ENCODE measurements at places on chromosomes 16 and 17.

- DNase-seq = no peak
These were observed 59.5 kb downstream of the CCDC182 start for GRCh38 chr17:57685499-57686132.

GRCh38 chr17:59666235-59666634 is 41.0 kb downstream of the PTRH2 start:
- DNase-seq = no peak

DNA sequence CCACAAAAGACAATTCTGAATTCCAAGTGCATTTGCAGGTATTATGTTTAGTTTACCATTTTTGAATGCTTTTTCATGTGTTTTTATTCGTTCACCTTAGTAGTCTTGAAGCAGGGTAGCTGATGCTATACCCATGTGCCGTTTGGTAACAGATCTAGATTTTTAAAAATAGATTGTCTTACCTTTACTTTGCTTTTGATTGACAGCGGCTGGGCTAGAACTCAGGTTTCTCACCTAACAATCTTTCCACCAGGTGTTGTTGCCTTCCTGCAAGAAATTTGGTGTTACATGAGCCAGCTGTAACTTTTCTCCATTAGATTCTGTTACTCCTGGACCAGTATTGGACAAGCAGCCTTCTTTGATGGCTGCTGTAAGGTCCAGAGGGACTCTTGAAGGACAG is 1.5 kb upstream of the FTSJ3 start:
- DNase-seq = no peak

GRCh38 chr17:64240741-64241347 is 22.2 kb downstream of the TEX2 start:
- no peak for DNase-seq

DNA sequence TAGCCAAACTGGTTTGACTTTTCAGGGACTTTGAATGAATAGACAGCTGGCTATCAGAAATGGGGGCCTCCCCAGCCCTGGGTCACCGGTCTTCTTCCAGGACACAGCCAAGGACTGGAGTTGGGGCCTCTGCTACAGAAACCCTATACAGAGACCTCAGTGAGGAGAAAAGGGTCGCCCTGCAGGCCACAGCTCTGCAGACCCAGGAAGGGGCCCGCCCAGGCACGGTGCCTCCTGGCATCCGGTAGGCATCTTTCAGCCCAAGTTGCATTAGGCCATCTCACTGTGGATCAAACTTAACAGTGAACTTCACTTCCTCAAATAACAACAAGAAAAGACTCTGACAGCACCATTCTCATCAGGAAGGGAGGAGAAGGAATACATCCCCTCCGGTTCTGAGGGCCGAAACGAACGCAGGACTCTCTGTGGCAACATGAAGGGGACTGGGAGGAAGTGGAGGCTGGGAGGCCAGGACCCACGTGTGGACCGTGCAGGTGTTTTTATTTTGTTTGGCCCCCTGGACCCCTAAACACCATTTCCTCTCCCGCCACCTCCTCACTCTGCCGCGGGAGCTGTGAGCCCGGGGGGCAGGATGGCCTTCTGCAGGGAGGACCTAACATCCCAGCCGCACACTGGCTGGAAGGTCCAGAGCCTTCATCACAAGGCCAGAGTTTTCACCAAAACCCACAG is 7.2 kb downstream of the SLC38A10 start:
- no peak for DNase-seq

DNA sequence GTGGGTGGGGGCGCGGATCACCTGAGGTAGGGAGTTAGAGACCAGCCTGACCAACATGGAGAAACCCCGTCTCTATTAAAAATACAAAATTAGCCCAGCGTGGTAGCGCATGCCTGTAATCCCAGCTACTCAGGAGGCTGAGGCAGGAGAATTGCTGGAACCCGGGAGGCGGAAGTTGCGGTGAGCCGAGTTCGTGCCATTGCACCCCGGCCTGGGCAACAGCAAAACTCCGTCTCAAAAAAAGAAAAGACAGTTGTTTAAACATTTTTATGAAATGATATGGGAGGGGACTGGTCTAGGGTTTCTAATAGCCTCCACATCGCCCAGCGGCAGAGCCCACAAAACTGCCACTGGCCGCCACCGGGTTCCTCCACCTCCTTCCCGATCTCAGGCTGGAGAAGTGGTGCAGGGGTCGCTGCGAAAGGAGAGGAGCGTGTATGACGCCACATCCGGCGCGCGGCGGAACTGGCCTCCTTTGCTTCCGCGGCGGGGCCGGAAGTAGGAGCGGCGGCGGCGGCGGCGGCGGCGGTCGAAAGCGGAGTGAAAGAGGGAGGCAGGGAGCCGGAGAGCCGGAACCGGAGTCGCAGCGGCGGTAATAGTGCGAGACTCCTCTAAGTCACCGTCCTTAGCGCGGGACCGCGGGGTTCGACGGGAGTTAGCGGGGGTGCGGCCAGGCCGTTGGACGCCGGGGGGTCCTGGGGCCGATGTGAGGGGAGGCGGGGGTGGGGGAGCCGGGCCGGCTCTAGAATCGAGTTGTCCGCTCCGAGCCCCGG is at the start of gene PPP4C:
PPP4C (plus strand) TSS at position 492 of the 773 bp plus-strand sequence. CDS start 384 bp downstream, outside the sequence.
- peak; percentile 83 for DNase-seq

DNA sequence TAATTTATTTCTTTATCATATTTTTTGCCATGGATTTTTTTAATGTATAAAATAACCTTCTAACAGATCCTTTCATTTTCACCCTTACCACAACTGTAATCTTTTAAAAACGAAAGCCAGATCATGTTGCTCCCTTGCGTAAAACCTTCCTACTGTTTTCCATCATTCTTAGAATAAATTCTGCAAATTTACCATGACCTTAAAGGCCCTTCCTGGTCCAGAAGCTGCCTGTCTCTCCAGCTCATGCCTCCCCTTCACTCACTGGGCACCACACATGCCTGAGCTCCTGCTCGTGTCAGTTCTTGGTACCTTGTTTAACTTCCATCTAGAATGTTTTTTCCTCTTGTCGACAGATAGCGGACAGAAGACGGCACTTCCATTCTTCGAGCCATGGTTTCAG is 245.0 kb upstream of the CDH5 start:
- no peak for DNase-seq

DNA sequence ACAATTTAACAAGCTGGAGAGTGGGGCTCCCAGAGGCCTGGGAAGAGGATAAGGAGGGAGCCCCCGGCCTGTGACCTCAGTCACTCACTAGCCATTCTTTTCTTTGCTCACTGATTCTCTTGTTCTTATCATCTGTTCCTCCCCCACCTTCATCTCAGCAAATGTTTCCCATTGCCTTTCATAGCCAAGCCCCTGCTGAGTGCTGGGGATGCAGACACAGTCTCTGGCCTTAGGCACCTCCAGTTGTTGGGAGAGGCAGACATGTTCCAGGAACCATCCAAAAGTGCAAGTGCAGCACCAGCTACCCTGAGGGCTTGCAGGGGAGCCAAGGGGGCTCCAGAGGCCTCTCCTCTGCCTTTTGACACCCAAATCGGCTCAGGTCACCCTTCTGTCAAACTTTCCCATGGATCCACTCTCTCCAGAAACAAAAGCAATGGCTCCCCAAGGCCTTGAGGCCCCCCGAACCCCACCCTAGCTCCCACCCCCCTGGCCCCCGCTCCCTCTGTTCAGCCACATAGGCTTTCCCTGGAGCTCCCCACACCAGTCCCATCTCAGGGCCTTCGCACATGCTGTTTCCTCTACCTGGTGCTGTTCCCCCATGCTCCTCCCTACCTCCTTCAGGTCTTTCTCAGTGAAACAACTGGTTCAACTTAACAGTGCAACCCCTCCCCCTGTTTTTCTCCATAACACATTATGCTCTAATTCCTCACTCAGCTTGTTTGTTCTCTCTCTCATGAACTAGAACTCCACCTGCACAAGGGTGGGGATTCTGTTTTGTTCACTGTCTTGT is 14.9 kb upstream of the KCNJ12 start:
- no peak for DNase-seq

GRCh38 chr17:67565068-67565467 is 152.7 kb upstream of the NOL11 start:
- DNase-seq = no peak

- no peak for DNase-seq
These were observed 13.1 kb downstream of the KRT37 start for GRCh38 chr17:41411072-41411840.

GRCh38 chr16:67927131-67927941 is 4.3 kb downstream of the CTRL start:
- DNase-seq = no peak

GRCh38 chr17:48095611-48096010 is 5.7 kb downstream of the CBX1 start:
- DNase-seq = no peak

GRCh38 chr16:10250137-10250828 is 68.1 kb upstream of the GRIN2A start:
- DNase-seq = no peak

DNA sequence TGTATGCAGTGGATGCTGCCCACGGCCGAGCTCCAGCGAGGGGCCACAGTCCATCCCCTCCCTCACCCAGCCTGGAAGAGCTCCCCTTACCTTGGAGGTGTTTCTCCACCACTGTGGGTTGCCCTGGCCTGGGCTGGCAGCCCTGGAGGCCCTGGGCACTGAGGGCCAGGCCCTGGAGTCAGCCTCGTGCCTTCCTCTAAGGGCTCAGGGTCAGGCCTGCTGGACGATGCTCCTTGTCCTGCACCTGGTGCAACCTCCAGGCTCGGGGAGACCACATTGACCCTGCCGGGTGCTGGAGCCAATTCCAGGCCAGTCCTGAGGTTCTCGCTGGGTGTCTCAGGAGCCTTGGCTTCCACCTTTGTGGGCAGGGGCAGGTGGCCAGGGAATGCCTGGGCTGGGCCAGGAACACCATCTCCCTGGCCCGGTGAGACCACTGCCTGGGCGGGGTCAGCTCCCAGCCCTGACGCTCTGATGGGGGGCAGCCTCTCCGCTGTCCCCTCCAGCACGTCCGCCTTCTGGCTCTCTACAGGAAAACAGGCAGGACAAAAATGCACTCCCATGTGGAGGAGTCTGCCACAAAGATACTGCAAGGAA is 10.4 kb downstream of the MYLK3 start:
- DNase-seq = no peak

GRCh38 chr16:65309354-65309753 is 187.5 kb upstream of the CDH11 start:
- no peak for DNase-seq

DNA sequence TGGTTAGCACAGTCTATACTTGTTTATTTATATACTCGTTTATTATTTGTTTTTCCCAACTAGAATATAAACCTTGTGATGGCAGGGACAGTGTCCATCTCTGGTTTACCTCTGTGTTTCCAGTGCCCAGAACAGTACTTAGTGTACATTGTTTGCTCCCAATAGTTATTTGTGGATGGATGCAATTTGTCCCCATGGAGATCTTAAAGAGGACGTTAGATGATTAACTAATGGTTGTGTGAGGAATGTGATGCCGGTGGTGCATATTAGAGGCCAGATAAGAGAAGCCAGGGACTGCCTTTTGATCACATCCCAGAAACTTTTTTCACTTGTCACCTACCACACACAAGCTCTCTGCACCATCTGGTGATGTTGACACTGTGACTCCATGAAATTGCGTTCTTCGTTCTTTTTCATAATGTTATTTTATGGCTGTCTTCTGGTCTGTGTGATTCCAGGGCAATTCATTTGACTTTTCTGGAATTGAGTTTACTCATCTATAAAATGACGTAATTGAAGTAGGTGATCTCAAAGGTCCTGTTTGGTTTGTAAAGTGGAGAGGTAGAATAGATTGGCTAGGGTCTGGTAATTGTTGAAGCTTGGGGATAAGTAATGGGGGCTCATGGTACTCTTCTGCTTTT is 1.2 kb downstream of the COX10 start:
- DNase-seq = no peak

DNA sequence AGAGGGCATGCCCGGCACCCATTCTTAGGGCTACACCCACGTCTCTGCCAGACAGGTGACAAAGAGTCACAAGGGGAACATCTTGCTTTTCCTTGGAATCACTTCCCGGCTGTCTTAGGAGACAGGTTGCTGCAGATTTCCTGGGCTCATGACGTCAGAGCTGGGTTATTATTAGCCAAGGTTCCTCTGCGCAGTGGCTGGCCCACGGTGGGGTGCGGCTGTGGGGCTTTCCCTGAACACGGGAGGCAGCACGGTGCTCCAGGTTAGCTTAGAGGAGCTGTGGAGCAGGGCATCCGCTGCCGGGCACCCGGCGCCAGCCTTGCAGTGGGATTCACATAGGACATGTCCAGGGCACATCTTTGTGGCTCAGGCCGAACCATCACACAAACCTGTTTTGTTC is 118.0 kb upstream of the PLCG2 start:
- no peak for DNase-seq

GRCh38 chr17:76038050-76038449 is 10.9 kb upstream of the EVPL start:
- no peak for DNase-seq

DNA sequence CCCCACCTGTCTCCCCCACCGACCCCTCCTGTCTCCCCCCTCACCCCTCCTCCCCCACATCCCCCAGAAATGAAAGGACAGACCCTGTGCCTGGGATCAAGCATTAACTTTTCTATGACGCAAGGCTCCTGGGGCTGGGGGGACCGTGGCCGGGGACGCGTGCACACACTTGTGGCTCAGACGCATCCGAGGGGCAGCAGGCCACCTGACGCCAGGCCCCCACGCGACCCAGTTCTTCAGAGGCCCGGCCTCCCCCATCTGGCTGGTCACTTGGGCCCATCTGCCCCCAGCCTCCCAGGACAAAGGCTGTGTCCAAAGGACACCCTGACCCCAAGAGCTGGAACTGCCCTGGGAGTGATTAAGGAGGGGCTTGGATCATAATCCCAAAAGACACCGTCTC is 14.0 kb upstream of the PVALEF start:
- no peak for DNase-seq

DNA sequence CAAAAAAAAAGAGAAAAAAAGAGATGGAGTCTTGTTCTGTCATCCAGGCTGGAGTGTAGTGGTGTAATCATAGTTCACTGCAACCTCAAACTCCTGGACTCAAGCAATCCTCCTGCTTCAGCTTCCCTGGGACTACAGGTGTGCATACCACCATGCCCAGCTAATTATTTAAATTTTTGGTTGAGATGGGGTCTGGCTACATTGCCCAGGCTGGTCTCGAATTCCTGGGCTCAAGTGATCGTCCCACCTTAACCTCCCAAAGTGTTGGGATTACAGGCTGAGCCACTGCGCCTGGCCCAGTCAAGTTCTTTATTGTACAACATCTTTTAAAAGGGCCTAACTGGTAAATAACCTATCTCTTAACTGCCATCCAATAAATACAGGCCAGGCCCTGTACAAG is 6.1 kb upstream of the RANGRF start:
- DNase-seq = no peak

DNA sequence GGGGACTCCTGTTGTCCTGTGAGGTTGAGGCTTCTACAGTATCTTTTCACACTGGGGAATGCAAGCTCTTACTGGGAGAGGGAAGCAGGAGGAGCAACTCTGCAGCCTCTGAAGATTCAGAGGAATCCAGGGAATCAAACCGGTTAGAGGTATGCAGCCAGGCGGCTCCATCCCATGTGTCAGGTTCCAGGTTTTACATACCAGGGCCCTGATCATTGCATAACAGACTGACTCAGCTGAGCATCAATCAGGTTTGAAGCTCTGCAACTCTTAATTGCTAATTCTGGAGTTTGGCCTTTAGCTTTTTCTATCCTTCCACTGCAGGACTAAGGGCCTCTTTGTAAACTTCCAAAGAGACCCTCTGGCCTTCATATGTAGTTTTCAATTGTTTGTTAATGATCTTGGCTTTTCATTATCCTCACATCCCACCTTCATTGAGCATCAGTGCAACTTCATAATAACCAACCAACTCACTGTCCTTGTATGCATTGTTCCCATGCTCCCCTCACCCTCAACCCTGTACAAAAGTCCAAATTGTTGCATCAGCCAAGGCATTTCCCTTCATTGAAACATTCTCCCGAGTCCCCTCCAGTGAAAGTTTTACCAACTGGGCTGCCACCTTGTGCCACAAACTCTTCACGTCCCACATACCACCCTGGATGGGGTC is 59.7 kb upstream of the DHX40 start:
- DNase-seq = no peak

GRCh38 chr17:46796084-46796483 is 22.4 kb downstream of the WNT3 start:
- DNase-seq = no peak
